ENCODE measurements at places on chromosomes 5 and 9. TPM values are rescaled to one million over a fixed set of nuclear protein-coding genes. Genes with fewer than 3 reads are reported as not detected.

Gene PTGS1
- 14.6 TPM for total RNA-seq

Gene PCA3
- not detected for total RNA-seq

Gene ADRB2
- total RNA-seq: 7.3 TPM

Gene PCDHB2
- 2.2 TPM for total RNA-seq

Gene IDNK
- total RNA-seq: 2.8 TPM

DNA sequence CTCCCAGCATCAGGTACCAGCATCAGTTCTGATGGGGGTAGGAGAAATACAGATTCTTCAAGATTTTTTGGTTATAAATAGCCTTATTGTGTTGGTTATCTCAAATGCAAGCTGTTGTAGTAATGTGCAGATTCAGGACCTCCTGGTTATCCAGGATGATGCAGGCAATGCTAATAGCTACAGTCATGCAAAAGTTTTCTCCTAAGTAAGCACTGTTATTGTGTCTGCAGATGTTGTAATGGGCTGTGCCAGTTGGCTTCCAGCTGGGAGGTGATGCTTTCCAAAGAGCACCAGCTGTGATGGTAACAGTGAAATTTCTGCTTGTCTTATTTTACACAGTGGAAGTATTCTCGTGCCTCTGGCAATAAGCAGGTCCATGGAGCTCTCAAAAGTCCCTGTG is 719.2 kb upstream of the CTNND2 start:
- H3K4me3 ChIP-seq: no peak overlapping the region
- no peak for DNase-seq
- no peaks in the 10 kb centered on the region for H3K36me3 ChIP-seq
- H3K27me3 ChIP-seq: no peaks in the 10 kb centered on the region
- H3K4me1 ChIP-seq: no peaks in the 10 kb centered on the region

GRCh38 chr5:89377767-89378455 is 494.9 kb upstream of the MEF2C start:
- H3K27ac ChIP-seq: no peak overlapping the region
- no peak for DNase-seq
- H3K4me3 ChIP-seq: no peak overlapping the region
- H3K4me1 ChIP-seq: no peaks in the 10 kb centered on the region
- H3K36me3 ChIP-seq: no peaks in the 10 kb centered on the region

DNA sequence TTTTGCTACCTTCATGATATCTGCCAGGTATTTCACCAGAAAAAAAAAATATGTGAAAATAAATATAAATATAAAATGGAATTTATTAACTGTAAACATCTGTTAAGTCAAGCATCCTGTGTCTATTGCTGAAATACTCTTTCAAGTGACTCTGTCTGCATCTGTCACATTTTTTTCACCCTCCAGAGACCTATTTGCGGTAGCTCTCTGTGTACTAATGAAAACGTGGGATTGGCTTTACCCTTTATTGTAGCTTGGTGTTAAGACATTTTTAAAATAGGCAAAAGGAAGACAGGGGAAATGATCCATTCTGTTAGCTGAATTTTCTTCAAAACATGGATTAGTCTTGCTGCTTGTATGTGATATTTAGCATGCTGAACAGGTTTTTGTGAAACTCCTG is 536.0 kb upstream of the WWC1 start:
- H3K4me3 ChIP-seq: no peak overlapping the region
- no peaks in the 10 kb centered on the region for H3K4me1 ChIP-seq
- H3K36me3 ChIP-seq: no peaks in the 10 kb centered on the region
- no peak overlapping the region for H3K27ac ChIP-seq
- H3K27me3 ChIP-seq: no peaks in the 10 kb centered on the region

GRCh38 chr9:4235871-4236804 is 63.7 kb downstream of the GLIS3 start:
- no peak for DNase-seq
- H3K36me3 ChIP-seq: no peaks in the 10 kb centered on the region
- H3K4me1 ChIP-seq: no peaks in the 10 kb centered on the region
- H3K27me3 ChIP-seq: no peaks in the 10 kb centered on the region
- peak overlapping the region; percentile 35 for H3K27ac ChIP-seq

GRCh38 chr5:115098041-115098702 is 71.5 kb downstream of the TRIM36 start:
- H3K4me1 ChIP-seq: no peaks in the 10 kb centered on the region
- no peak for DNase-seq
- H3K27me3 ChIP-seq: no peaks in the 10 kb centered on the region

DNA sequence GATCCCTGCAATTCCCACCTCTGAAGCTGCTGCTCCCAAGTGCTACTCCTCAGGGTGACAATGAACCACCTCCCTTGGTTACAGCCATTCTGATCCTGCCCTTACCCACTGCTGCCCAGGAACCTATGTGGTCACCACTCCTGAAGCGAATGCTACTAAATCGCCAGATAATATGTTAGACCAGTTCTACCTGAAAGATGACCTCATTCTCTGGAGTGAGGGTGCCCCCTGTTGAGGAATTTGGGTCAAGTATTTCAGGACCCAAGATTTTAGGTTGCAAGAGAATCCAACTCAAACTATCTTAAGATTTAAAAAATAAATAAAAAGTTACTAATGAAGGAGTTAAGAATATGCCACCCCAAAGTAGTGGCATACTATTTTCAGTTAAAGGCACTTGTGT is 5.8 kb upstream of the SNAPC3 start:
- no peaks in the 10 kb centered on the region for H3K4me1 ChIP-seq
- no peaks in the 10 kb centered on the region for H3K36me3 ChIP-seq
- no peaks in the 10 kb centered on the region for H3K27me3 ChIP-seq
- DNase-seq: no peak
- no peak overlapping the region for H3K27ac ChIP-seq

- DNase-seq: no peak
- no peaks in the 10 kb centered on the region for H3K36me3 ChIP-seq
- no peaks in the 10 kb centered on the region for H3K27me3 ChIP-seq
- no peak overlapping the region for H3K27ac ChIP-seq
- no peak overlapping the region for H3K4me3 ChIP-seq
- H3K4me1 ChIP-seq: no peaks in the 10 kb centered on the region
Measured at GRCh38 chr5:179195561-179196404, 135.6 kb downstream of the ZNF354C start.

- H3K27me3 ChIP-seq: no peaks in the 10 kb centered on the region
- H3K4me1 ChIP-seq: peaks cover 7% of the 10 kb centered on the region
- peaks cover 30% of the 10 kb centered on the region for H3K36me3 ChIP-seq
- no peak overlapping the region for H3K27ac ChIP-seq
Measured at GRCh38 chr5:38922199-38922598, 76.4 kb downstream of the OSMR start.

- peak overlapping the region; percentile 96 for H3K27ac ChIP-seq
- peaks cover 67% of the 10 kb centered on the region for H3K4me1 ChIP-seq
- peak overlapping the region; percentile 82 for H3K4me3 ChIP-seq
- no peak for DNase-seq
- H3K36me3 ChIP-seq: peaks cover 7% of the 10 kb centered on the region
Measured at GRCh38 chr5:95822043-95822541, 434 bp downstream of the GLRX start.

GRCh38 chr5:118919016-118919415 is 69.3 kb downstream of the DTWD2 start:
- no peak for DNase-seq
- H3K36me3 ChIP-seq: no peaks in the 10 kb centered on the region
- no peaks in the 10 kb centered on the region for H3K4me1 ChIP-seq

DNA sequence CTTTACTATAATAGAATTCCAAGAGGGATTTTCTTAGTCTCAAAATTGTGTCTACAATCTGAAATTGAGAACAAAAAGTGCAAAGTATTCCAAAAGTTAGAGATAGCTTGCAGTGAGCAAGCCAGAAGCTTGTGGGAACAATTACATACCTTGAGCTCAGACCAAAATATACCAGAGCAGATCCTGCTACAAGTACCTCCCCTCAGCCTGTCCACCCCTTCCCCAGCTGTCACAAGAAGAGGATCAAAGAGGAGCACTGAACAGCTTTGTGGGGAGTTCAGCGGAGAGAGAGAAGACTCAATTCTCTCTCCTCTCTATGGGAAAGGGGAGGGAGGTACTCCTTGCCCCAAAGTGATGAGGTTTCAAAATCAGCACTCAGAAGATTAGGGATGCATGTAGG is 869.2 kb upstream of the DMAC1 start:
- no peak overlapping the region for H3K4me3 ChIP-seq
- H3K4me1 ChIP-seq: no peaks in the 10 kb centered on the region
- H3K27ac ChIP-seq: no peak overlapping the region
- no peak for DNase-seq
- H3K27me3 ChIP-seq: no peaks in the 10 kb centered on the region

GRCh38 chr9:71664566-71664965 is 103.7 kb downstream of the CEMIP2 start:
- no peak for DNase-seq
- no peak overlapping the region for H3K27ac ChIP-seq
- no peaks in the 10 kb centered on the region for H3K36me3 ChIP-seq
- H3K4me1 ChIP-seq: no peaks in the 10 kb centered on the region

DNA sequence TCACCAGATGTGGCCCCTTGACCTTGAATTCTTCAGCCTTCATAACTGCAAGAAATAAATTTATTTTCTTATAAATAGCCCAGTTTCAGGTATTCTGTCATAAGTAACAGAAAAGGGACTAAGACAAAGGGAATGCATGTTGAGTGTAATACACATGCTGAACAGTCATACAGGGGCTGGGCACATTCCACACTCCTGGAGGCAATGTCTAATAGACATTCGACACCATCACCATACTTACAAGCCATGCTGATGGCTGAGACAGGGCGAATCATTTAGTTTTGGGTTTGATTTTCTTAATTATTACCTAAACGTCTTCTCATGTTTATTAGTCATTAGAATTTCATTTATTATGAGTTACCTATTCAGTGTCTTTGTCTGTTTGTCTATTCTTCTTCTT is 68.5 kb downstream of the TENT4A start:
- no peaks in the 10 kb centered on the region for H3K36me3 ChIP-seq
- peak; percentile 26 for DNase-seq
- H3K4me3 ChIP-seq: no peak overlapping the region
- no peak overlapping the region for H3K27ac ChIP-seq
- H3K4me1 ChIP-seq: no peaks in the 10 kb centered on the region
- H3K27me3 ChIP-seq: no peaks in the 10 kb centered on the region

GRCh38 chr5:68395926-68396511 is 180.5 kb downstream of the PIK3R1 start:
- no peak for DNase-seq
- no peaks in the 10 kb centered on the region for H3K27me3 ChIP-seq
- H3K36me3 ChIP-seq: no peaks in the 10 kb centered on the region
- no peak overlapping the region for H3K27ac ChIP-seq

GRCh38 chr5:57724836-57725235 is 242.2 kb upstream of the ACTBL2 start:
- H3K36me3 ChIP-seq: no peaks in the 10 kb centered on the region
- no peaks in the 10 kb centered on the region for H3K27me3 ChIP-seq
- DNase-seq: no peak
- H3K27ac ChIP-seq: no peak overlapping the region
- no peaks in the 10 kb centered on the region for H3K4me1 ChIP-seq
- no peak overlapping the region for H3K4me3 ChIP-seq

DNA sequence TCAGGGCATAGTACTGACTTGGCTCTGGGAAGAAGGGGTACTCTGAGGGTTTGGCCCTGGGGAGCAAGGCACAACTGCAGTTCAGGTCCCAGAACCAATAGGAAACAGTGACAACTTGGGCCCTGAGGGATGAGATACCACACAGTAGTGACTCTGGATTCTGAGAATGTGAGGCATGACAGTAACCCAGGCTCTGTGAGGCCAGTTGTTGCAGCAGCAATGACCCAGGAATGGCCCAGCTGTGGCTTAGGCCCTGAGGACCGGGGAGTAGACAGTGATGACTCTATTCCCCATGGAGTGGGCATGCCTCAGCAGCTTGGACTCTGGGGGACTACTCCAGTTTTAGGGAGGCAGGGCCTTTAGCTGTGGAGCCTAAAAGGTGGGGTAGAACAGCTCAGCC is 21.5 kb upstream of the NFIL3 start:
- no peak for DNase-seq
- no peaks in the 10 kb centered on the region for H3K27me3 ChIP-seq
- no peaks in the 10 kb centered on the region for H3K4me1 ChIP-seq

DNA sequence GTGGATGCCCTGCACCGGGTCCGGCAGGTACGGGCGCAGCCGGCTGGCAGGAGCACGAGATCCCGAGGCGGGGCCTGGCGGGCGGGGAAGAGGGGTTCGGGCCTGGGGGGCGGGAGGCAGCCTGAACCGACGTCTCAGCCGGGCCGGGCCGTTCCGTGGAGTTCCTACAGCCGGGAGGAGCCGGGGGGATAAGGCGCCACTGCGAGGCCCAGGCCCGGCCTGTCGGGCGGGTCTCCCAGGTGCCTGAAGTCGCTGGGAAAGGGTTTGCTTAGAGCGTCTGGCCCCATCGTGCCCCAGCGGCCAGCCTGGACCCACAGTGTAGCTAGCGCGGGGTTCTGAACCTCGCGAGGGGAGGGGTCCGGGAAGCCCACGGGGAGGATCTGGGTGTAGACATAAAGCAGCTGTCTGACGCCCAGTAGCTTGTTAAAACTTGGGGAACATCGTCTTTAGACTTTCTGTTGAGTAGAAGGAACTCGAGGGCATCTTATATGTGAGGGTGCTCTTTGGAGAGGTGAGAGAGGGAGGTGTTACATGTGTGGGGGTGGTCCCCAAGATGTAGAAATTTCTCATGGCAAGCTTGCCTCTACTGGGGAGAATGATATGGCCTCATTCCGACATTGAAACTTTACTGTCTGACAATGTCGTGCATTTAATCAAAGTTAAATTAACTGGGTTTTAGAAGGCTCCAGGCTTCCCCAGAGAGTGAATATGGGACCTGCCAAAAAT is 524 bp downstream of the FUBP3 start:
- no peaks in the 10 kb centered on the region for H3K4me1 ChIP-seq
- DNase-seq: no peak
- H3K4me3 ChIP-seq: peak overlapping the region; percentile 98
- no peaks in the 10 kb centered on the region for H3K27me3 ChIP-seq
- H3K36me3 ChIP-seq: no peaks in the 10 kb centered on the region

GRCh38 chr5:113612060-113612496 is 98.6 kb downstream of the YTHDC2 start:
- no peaks in the 10 kb centered on the region for H3K27me3 ChIP-seq
- no peak overlapping the region for H3K27ac ChIP-seq
- H3K4me3 ChIP-seq: no peak overlapping the region

GRCh38 chr9:137445275-137445807 is 4.2 kb upstream of the ENTPD8 start:
- peaks cover 5% of the 10 kb centered on the region for H3K36me3 ChIP-seq
- no peaks in the 10 kb centered on the region for H3K4me1 ChIP-seq
- peak; percentile 89 for DNase-seq
- no peak overlapping the region for H3K4me3 ChIP-seq

GRCh38 chr9:109064963-109065702 is 51.8 kb upstream of the CTNNAL1 start:
- H3K27me3 ChIP-seq: no peaks in the 10 kb centered on the region
- H3K36me3 ChIP-seq: peaks cover 78% of the 10 kb centered on the region
- no peaks in the 10 kb centered on the region for H3K4me1 ChIP-seq
- no peak overlapping the region for H3K27ac ChIP-seq

DNA sequence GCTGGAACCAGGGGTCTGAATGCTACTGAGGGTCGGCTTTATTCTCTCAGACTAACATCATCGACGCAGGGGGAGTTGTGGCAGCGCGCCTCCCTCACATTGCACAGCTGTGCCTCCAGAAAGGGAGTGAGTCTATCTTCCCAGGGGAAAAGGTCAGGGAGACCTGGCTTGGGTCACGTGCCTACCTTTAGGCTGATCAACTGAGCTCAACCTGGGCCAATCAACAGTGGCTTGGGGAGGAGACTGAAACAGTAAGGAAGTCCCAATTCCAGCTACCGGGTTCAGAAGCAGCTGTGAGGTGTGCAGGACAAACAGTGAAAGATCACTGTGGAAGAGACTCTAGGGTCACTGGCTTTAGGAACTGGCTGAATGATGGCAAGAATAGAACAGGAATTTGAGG is 14.3 kb downstream of the SNX30 start:
- H3K36me3 ChIP-seq: no peaks in the 10 kb centered on the region
- no peak overlapping the region for H3K4me3 ChIP-seq
- H3K27ac ChIP-seq: no peak overlapping the region
- no peaks in the 10 kb centered on the region for H3K27me3 ChIP-seq
